ENCODE measurements at places on chromosomes 4 and X. TPM values are rescaled to one million over a fixed set of nuclear protein-coding genes. Genes with fewer than 3 reads are reported as not detected.

DNA sequence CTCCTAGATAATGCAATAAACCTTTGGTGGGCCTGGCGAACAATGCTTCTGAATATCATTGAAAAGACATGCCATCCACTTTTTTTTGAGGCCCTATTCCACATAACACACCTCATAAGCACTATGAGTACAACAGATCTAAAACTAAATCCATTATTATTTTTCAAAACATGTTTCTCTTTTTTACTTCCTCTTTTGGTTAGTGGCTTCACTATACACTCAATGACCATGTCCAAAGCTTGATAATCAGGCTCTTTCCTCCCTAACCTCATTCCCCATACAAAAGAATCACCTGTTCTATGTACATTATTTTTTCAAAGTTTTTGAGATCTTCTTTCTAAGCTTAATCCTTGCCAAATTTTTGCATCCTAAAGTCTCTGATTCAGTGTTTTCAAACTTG lies 20.4 kb upstream of the NPY2R start:
- no peaks in the 10 kb centered on the region for H3K4me1 ChIP-seq
- H3K27ac ChIP-seq: no peak overlapping the region
- no peak for DNase-seq

Gene GTPBP6
- total RNA-seq: 65.9 TPM

- no peaks in the 10 kb centered on the region for H3K27me3 ChIP-seq
- no peaks in the 10 kb centered on the region for H3K36me3 ChIP-seq
These were observed 262.3 kb downstream of the KCTD8 start for GRCh38 chr4:44186096-44186849.

- H3K4me3 ChIP-seq: peak overlapping the region; percentile 38
- peaks cover 7% of the 10 kb centered on the region for H3K4me1 ChIP-seq
- peak overlapping the region; percentile 54 for H3K27ac ChIP-seq
- DNase-seq: peak; percentile 93
These were observed 4.5 kb downstream of the DTHD1 start for GRCh38 chr4:36285784-36286480.

Gene RAP1GDS1
- total RNA-seq: 23.0 TPM

DNA sequence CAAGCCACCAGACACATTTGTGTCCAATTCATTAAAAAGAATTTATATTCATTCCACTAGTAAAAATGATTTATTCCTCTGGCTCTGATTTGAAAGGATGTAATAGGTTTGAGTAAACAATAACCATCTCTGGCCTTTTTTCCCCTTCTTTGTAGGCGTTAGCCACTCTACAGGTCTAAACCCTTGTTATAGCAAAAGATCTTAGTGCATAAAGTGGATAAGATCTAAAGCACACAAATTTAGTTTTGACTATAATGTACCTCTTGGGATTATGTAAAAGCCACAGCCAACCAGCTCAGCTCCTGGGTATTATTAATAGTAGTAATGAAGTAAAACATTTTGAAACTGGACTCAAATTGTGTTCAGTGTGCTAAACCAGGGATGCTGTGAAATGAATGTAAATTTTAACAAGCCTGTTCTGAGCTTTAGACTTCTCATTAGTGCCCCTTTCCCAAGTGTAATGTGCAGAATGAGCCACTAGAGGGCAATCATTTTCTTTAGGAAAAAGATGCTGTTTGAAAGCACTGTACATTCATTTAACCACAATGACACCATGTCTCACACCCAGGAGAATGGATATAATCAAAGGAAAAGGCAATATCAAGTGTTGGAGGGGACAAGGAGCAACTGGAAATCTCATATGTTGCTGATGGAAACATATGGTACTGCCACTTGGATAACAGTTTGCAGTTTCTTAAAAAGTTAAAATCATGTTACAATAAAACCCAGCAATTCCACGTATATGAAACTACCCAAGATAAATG lies 69.7 kb downstream of the KLHL8 start:
- no peaks in the 10 kb centered on the region for H3K36me3 ChIP-seq
- no peaks in the 10 kb centered on the region for H3K27me3 ChIP-seq
- H3K4me3 ChIP-seq: no peak overlapping the region
- H3K4me1 ChIP-seq: no peaks in the 10 kb centered on the region

Gene CXCL13
- total RNA-seq: not detected

Gene BTC
- not detected for total RNA-seq

DNA sequence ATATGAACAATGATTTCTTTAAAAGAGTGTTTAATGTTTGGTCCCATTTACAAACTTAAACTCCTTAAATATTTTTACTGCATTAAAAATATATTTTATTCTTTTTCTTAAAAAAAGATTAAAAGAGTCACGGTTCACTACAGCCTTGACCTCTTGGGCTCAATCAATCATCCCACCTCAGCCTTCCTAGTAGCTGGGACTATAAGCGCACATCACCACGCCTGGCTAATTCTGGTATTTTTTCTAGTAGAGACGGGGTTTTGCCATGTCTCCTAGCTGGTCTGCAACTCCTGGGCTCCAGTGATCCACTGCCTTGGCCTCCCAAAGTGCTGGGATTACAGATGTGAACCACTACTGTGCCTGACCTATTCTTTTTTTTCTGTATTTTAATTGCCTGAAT lies 104.7 kb upstream of the TLR2 start:
- no peak overlapping the region for H3K4me3 ChIP-seq
- no peak overlapping the region for H3K27ac ChIP-seq
- peaks cover 19% of the 10 kb centered on the region for H3K4me1 ChIP-seq
- no peak for DNase-seq
- H3K36me3 ChIP-seq: peaks cover 25% of the 10 kb centered on the region

DNA sequence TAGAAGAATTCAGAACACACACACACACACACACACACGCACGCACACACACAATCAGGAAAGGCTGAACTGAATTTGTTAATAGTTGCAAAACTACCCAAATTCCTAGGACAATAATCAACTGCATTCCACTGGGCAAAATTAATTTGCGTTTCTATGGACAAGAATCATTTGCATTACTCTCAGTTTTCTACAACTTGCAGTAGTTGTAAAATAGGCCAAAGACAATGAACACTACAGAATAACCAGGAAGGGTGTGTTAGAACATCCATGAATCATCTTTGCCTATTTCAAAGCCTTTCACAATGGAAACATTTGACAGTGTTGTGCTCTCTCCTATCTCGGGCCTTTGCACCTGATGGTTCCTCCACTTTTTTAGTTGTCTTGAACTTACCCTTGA lies 77.1 kb upstream of the IGFBP7 start:
- H3K27me3 ChIP-seq: peaks cover 1% of the 10 kb centered on the region
- H3K4me1 ChIP-seq: no peaks in the 10 kb centered on the region
- H3K27ac ChIP-seq: no peak overlapping the region
- no peak for DNase-seq

Gene PAGE2B
- total RNA-seq: not detected

DNA sequence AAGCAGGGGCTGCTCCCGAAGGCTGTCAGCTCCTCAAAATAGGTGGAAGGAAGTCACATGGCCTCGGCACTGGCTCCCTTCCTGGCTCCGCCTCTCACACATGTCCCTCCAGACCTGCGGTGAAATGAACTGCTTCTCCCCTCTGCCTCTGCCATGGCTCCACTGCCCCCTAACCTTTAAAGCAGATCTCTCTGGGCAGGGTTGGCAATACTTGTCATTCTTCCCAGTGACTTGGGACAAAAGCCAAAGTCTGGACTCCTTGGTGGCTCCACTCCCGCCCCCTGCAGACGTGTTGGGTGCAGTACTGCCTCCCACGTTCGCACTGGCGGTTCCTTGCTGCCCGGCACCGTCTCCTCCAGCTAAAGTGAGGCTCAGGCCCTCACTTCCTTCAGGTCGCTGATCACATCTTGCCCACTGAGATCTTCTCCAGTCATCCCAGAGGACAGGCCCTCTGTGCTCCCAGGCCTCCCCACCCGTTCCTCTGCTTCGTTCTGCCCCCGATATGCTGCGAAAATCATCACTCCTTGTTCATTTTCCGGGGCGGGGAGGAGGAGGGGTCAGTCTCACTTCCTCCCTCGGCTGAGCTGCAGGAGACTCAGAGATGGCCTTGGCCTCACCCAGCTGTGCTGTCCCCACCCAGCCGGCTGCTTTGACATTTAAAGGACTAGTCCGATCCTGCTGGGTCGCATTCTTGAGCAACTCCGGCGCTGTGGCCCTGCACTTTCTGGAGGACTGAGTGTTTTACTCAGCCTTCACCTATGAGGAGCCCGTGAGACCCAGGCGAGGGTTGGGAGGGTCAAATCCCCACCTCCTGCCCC lies 97.4 kb downstream of the PHKA2 start:
- peak; percentile 66 for DNase-seq
- peak overlapping the region; percentile 87 for H3K27ac ChIP-seq
- H3K4me3 ChIP-seq: peak overlapping the region; percentile 47

DNA sequence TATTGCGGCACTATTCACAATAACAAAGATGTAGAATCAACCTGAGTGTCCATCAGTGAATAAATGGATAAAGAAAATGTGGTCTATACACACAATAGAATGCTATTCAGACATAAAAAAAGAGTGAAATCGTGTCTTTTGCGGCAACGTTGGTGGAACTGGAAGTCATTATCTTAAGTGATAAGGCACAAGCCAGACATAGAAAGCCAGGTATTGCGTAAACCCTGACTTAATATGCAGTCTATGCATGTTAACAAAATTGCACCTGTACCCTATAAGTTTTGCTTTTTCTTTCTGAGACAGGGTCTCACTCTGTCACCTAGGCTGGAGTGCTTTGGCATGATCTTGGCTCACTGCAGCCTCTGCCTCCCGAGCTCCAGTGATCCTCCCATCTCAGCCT lies 28.6 kb downstream of the KIAA0232 start:
- no peak overlapping the region for H3K27ac ChIP-seq
- no peaks in the 10 kb centered on the region for H3K4me1 ChIP-seq
- H3K27me3 ChIP-seq: no peaks in the 10 kb centered on the region
- H3K36me3 ChIP-seq: no peaks in the 10 kb centered on the region
- DNase-seq: no peak

DNA sequence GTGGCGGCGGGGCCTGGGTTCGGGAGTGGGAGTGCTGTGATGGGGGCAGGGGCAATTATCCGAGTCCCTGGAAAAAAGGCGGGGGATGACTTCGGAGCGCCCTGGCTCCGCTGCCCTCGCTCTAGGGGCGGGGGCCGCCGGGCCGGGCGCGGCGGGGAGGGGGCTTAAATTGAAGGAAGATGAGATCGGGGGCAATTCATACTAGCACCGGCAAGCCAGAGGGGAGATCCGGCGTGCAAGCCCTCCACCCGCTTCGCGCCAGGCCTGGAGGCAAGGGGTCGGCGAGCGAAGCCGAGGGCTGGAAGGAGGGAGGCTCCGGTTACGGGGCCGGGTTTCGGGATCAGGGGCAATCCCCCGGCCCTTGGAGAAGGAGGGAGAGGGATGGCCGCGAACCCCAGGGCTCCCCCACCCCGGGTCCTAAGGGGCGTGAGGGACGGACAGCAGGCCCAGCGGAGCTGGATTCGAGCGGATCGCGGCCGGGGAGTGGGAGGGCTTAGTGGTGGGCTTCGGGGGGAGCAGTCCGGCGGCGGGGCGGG lies 1.2 kb downstream of the BCORL1 start:
- H3K4me3 ChIP-seq: no peak overlapping the region
- DNase-seq: no peak
- no peak overlapping the region for H3K27ac ChIP-seq
- no peaks in the 10 kb centered on the region for H3K27me3 ChIP-seq
- no peaks in the 10 kb centered on the region for H3K36me3 ChIP-seq

All from GM12878 (cell line).